ENCODE measurements at places on chromosomes 3 and 15.
A peak's percentile ranks its signal among the peaks of the same experiment; 100 is the strongest.

- DNase-seq = no peak
Observed at GRCh38 chr3:106508331-106508893, 639.6 kb upstream of the CBLB start.

- peak; percentile 24 for DNase-seq
Observed at GRCh38 chr15:100601617-100602063, 344 bp downstream of the LINS1 start.

DNA sequence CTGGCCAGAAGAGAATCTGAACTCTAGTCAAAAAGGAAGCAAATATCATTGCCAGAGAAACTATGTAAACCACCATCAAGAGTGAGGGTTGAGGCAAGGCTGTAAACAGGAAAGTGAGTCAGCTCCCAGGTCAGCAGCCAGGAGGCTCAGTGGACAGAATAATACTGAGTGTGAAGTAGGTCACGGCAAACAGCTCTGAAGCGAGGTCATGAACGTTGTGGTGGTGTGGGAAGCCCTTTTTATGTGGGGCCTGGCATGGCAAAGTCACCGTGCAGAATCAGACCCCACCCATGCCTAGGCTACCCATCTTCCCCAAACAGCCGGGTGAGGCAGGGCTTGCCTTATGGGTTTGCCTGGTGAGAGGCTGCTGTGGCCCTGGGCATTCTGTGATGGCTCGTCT lies 43.9 kb downstream of the THBS1 start:
- DNase-seq = peak; percentile 50

DNA sequence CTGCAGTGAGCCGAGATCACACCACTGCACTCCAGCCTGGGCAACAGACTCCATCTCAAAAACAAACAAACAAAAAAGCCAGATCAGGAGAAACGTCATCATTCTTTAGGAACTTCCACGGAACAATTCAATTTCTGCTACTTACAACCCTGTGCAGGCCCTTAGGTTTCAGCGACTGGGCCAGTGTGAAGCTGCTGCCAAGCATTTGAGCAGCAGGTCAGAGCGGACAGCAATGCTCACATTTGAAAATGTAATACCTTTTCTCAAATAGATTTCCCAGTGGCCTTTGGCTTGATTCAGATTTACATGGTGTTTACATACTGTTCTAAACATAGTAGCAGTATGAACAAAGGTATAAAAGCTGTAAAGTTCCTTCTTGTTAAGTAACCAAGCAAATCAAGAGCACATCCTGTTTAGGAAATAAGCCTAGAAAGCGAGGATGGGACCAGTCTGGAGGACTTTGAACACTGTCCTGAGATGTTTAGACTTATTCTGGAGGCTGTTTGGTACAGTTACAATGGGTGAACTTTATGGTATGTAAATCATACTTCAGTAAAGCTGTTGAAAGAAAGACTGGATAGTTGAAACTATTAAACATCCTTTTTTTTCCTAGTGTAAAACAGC lies 141.2 kb downstream of the HCN4 start:
- no peak for DNase-seq
